NK-92 treated with Interleukin-12 subunit alpha and Interleukin-12 subunit beta, amount 100 ng/mL, for 24 hours (cell line): ENCODE measurements at places on chromosomes 11 and 22.

DNA sequence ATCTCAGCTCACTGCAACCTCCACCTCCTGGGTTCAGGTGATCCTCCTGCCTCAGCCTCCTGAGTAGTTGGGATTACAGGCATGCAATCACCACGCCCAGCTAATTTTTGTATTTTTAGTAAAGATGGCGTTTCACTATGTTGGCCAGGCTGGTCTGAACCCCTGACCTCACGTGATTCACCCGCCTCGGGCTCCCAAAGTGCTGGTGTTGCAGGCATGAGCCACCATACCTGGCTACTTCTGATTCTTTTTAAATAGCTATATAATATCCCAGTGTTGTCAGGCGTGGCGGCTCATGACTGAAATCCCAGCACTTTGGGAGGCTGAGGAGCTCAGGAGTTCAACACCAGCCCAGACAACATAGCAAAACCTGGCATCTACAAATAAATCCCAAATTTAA, 20.7 kb downstream of the TMEM41B start:
- no peak for DNase-seq

DNA sequence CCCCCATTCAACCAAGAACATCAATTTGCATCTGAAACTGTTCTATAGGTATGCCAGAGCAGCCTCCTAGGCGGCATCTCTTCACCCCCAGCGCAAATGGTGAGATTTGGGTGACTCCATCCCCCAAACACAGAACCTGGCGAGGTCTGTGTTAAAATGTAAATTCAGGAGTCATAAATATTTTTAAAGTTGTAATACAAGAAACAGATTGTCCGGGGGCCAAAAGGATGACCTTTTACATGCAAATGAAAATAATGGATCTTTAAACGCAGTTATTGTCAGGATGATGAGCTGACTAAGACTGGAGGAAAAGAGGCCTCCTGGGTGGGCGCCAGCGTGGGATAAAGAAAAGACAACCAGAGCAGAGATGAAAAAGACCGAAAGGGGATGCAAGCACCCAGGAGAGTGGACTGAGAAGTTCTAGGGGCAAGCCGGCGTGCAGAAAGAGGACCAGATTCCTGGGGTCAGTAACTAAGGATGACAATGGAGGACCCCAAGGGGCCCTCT, 16.0 kb upstream of the ADA2 start:
- DNase-seq = no peak

DNA sequence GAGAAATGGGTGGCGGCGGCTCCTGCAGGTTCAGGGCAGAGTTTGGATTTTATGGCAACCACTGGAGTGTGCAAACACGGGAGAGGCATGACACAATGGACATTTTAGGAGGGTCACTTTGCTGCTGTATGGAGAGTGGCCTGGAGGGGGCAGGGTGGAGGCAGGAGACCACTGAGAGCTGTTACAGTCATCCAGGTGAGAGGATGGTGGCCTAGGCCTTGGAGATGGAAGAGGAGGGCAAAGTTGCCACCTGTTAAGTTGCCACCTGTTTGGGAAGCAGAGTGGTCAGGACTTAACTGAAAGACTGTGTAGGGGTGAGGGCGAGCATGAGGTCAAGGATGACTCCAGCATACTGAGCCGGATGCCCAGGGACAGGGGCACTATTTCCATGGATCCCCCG, 2.3 kb upstream of the RAD9A start:
- peak; percentile 33 for DNase-seq

- DNase-seq = no peak
Measured at GRCh38 chr11:110818032-110818687, 105.9 kb upstream of the ARHGAP20 start.

GRCh38 chr11:90818196-90818745, 595.4 kb upstream of the CHORDC1 start:
- DNase-seq = no peak

- DNase-seq = no peak
Measured at GRCh38 chr11:64223001-64223651, 2.9 kb downstream of the TRPT1 start.

DNA sequence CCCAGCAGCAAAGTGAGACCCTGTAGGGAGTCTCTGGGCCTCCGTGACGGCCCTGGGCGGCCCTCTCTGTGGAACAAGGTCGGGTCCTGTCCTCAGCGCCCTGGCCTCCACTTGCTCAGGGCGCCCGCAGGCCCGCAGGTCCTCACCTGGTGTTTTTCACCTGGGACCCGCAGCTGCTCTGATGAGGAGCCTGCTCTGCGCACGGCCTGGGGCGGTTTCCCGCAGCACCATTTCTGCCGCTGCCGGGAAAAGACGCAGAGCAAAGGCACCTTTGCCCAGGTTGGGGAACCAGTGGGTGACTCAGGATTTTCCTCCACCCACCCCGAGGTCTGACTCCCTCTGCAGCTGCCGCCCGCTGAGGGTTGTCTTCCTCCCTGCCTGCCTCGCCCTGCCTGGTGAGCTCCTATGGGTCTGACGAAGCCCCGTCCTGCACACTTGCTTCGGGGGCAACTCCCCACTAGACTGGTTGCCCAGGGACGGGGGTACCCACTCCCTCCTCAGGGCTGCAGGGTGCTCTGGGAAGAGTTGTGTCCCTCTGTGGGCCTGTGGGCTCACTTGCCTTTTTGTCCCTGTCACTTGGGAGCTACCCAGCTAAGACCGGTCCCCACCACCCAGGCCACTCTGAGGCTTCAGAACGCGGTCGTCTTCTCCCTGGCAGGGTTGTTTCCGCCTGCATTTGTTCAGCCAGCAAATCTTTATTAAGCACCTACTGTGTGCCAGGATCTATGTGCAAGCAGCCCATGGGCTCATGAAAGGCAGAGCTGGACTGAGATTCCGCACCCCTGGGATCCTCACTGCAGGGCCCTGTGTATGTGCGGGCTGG, 89.5 kb downstream of the KCNQ1 start:
- no peak for DNase-seq

- DNase-seq = no peak
Measured at GRCh38 chr22:39384750-39385480, 14.7 kb upstream of the TAB1 start.

DNA sequence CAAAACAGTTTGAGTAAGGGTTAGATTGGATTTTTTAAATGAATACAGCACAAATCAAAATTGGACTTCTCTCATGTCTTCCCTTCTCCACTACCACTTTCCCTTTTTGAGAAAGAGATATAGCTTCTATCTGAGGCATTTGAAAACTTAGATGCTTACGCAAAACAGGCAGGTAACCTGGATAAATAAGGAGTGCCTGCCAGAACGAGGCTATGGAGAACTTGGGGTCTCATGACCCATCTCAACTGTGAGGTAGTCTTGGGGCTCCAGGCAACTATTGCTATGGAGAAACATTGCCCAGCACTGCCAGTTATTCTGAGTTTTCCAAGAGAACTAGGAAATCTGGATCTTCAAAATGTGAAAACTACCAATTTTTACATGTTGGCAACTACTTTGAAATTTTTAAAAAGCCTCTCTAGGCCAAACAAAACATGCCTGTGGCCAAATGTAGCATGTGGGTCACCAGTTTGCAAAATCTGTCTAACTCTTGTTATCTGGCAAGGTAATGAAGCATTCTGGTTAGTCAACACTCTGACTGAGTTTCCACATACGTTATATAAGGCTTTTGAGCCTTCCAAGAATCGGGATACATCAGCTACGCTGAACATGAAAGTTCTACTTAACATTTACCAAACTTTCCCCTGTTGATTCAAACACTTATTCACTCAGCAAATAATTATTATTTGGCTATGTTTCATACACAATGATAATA, 752.7 kb downstream of the KCNA4 start:
- DNase-seq = no peak

DNA sequence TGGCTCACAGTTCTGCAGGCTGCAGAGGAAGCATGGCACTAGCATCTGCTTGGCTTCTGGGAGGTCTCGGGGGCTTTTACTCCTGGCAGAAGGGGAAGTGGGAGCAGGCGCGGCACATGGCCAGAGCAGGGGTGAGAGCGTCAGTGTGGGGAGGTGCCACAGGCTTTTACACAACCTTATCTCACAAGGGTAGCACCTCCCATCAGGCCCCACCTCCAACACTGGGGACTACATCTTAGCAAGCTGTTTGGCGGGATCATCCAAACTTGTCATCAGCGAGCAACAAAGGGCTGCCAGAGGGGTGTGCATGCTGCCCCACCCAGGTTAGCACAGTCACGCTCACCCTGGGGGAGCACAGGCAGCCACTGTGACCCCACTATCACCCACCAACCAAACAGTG, 18.9 kb upstream of the YPEL1 start:
- DNase-seq = no peak

- DNase-seq = no peak
Measured at GRCh38 chr11:2361565-2361964, 15.5 kb upstream of the CD81 start.

DNA sequence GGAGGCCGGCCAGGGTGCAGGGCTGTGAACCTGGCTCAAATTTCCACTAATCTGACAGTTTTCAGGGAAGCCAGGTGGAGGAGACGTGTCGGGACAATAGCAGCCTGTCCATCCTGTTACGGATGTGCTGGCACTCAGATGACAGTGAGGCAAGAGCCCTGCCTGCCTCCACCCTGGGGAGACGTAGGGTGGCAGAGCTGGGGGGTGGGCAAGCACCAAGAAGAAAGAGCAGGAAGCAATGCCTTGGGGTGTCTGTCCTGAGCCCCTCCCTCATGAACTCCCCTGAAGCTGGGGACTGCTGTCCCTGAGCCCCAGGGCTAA, 10.0 kb upstream of the TRIM29 start:
- no peak for DNase-seq

GRCh38 chr22:19884954-19885751, 30.5 kb upstream of the GNB1L start:
- DNase-seq = no peak

- no peak for DNase-seq
Measured at GRCh38 chr11:75523189-75523588, 2.6 kb downstream of the GDPD5 start.
